ENCODE measurements at places on chromosomes 4 and X. TPM values are rescaled to one million over a fixed set of nuclear protein-coding genes. Genes with fewer than 3 reads are reported as not detected.

GRCh38 chr4:121551881-121552280 lies 144.9 kb downstream of the ANXA5 start:
- DNase-seq: no peak

DNA sequence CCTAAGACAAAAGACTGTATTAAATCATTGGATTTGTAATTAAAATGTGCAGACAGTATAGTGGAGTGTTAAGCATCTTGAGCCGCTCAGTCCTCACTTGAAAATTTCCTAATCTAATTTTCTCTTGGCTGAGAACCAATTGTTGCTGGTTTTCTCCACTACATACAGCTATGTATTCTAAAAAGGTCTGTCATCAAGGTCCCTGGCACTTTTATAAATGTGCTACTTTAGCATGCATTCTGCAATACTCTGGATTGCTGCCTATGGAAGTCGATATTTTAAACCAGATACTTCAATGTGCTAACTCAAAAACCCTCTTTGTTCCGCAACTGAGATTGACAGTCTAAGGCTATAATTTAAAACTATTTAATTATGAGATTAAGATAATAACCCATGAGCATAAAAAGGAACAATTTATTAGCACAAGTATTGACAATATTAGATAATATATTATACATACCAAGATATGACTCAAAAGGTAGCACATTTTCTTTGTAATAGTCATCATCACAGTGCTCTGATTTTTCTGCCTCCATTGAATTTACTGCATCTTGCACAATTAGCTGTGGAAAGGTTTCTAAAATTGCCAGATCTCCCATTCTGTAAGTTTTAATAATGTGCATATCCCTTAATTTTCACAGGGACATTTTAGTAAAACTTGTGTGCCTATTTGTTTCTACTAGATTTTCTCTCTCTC lies 815.1 kb downstream of the ADGRL3 start:
- no peak for DNase-seq

GRCh38 chrX:12153741-12154140 lies 15.5 kb downstream of the FRMPD4 start:
- no peak for DNase-seq

Gene LGI2
- not detected for total RNA-seq

Gene FAT4
- total RNA-seq: 37.1 TPM

DNA sequence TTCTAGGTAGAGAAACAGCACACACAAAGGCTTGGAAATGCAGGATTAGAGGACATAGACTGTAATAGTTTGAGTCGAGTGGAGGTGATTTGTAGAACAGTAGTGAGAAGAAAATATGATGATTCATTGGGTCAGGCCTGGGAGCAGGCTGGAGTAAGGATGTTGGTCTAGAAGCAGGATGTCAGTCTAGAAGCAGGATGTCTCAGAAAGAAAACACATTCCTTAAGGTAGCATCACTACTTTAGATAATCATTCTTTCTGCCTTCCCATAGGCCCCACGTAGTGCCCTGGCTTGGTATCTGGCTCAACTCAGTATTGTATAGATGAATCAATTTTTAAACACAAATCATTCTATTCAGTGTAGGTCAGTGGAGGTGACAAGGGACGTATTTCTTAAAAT lies 11.2 kb upstream of the DACH2 start:
- DNase-seq: no peak

GRCh38 chrX:139851730-139852129 lies 81.1 kb downstream of the ATP11C start:
- no peak for DNase-seq

GRCh38 chr4:112520598-112521122 lies 4.7 kb upstream of the NEUROG2 start:
- DNase-seq: no peak

DNA sequence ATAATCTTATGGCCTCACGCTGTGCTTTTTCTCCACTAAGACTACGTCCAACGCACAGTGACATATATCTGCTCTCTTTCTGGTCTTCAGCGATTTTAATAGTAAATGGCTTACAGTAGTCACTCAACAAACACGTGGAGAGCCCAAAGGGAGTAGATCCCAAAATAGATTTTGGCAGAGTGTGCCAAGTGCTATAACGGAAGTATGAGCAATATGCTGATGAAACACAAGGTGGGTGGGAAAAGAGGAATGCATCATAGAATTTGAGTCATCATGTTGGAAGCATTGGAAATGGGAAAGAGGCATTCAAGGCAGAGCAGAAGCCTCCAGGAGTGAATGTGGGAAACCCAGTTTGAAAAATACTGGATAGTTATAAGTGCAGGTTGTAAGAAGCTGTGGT lies 129.1 kb upstream of the LDB2 start:
- peak; percentile 87 for DNase-seq

DNA sequence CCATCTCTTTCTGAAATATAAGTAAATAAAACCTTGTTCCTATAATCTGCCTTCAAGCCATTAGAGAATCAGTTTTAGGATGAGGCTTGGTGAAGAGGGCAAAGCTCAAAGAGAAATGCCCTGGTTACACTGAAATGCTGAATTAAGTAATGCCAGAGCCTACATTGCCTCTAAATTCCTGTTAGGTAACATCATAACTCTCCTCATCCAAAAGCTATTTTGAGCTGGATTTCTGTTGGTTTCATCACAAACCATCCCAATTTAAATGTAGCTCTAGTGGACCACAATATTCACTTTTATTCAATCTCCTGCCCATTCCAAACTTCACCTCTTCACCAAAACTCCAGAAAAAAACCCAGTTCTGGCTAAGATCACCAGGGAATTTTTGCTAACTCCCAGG lies 1319.7 kb upstream of the TENM3 start:
- DNase-seq: peak; percentile 57

GRCh38 chr4:40441430-40441829 lies 106.3 kb downstream of the CHRNA9 start:
- DNase-seq: no peak

Gene NUDT10
- total RNA-seq: 7.8 TPM
